ENCODE measurements at places on chromosomes 6 and 20.

GRCh38 chr6:168415098-168415992 is 25.6 kb upstream of the SMOC2 start:
- no peak for DNase-seq

DNA sequence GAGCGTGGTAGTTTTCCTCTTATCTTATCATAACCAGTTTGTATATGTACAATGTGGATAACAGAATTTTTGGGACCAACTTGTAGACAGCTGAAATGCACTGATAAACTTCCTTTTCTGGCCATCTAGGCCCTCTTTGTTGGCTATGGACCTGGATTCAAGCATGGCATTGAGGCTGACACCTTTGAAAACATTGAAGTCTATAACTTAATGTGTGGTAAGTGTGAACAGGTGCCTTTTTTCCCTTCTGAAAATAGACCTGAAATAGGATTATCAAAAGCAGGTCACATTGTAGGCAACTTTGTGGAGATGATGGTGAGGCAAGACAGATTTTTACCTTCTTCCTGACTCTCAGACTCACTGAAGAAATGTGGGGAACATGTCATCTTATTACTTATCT is 67.8 kb downstream of the ENPP1 start:
- DNase-seq = no peak

GRCh38 chr20:48704761-48705160 is 123.0 kb downstream of the PREX1 start:
- DNase-seq = no peak

DNA sequence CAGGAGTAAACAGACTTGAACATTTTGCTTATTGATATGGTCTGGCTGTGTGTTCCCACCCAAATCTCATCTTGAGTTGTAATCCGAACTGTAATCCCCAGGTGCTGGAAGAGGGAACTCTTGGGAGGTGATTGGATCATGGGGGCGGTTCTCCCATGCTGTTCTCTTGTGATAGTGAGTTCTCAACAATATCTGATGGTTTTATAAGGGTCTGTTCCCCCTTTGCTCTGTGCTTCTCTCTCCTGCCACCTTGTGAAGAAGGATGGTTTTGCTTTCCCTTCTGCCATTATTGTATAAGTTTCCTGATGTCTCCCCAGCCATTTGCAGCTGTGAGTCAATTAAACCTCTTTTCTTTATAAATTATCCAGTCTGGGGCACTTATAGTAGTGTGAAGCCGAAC is 40.0 kb downstream of the MYLIP start:
- no peak for DNase-seq

DNA sequence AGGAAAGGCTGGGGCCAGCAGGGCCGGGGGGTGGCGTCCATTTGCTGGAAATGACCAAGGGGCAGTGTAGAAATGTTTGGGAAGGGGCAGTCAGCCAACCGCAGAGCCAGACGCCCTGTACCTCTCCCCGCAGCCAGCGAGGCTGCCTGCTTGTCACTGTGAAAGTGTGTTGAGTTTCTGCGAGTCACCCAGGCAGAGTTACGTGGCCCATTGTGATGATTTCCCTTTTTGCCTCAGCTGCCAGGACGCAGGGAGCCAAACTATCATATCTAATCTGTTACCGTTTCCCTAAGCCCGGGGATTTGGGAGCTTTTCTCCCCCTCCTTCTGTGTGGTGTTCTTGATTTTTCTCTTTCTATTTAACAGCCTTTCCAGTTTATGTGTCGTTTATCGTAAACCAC is 67.9 kb upstream of the STX16 start:
- DNase-seq = no peak

- no peak for DNase-seq
Observed at GRCh38 chr6:106106276-106107042, 20.3 kb downstream of the PRDM1 start.

- DNase-seq = no peak
Observed at GRCh38 chr6:108946695-108947094, 98.5 kb downstream of the ARMC2 start.

DNA sequence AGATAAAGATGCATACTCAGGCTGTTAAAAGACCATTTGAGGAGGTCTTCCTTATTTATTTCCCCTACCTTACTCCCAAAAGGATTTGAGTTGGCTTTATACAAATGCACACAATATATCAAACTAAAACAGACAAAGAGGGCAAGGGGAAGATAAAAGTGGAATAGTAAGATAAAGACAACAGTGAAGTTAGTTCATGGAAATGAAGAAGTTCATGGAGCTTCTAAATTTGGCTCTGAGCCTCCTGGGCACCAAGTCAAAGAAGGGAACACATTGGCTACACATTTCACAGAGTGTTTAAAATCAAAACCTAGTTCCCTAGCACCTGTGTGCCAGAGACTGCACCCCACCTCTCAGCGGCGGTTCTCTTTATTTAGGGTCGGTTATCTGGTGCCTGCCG is 25.8 kb upstream of the ARMC2 start:
- DNase-seq = no peak

DNA sequence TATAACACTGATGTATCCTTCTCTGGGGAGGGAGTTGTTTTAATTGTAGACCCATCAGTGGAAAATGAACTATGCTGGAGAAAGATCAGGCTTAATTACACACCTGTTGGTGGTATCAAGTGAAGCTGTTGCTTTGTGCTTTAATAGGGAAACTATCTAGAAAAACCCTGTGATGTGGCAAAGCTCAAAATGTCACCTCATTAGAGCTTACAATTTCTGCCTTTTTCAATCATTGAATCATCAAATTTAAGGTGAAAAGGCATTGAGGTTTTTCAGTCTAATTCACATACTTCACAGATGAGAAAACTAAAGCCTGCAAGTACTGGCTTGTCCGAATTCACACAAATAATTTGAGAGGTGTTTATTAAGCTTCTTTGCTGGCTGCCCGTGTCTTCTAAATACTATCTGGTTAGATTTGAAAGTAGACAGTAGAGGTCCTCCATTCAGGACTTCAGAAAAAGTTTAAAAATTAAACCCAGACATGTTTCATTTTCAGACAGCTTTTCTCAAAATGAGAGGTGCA is 143.3 kb upstream of the MAP3K7 start:
- no peak for DNase-seq

GRCh38 chr6:75296811-75297779 is 12.5 kb upstream of the TMEM30A start:
- no peak for DNase-seq

DNA sequence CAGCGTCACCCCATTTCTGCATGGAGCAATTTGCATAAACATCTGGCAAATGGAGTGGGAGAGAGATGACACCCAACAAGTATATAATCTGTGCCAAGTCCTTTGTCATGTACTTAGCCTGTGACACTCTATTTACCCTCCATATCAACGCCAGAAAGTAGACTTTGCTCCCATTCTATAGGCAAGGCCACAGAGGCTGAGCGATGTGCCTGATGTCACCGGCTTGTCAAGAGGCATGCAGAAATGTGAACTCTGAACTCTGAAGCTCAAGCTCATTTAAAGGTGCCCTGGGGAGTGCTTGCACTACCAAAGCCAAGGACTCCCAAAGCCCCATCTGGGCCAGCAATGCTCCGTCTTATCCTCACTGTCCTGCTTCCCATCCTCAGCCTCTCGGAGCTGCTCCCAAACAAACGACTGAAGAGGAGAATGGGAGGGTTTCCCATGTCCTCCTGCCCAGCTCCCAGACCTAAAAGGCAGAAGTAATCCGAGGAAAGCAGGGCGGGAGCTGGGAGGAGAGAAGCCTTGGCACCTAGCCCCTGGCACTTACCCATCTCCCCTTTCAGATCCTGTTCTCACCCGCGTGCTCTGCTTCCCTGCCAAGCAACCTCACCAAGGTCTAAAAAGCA is 9.2 kb downstream of the CPNE5 start:
- no peak for DNase-seq

GRCh38 chr6:56962441-56962840 is 7.5 kb downstream of the BEND6 start:
- DNase-seq = no peak

DNA sequence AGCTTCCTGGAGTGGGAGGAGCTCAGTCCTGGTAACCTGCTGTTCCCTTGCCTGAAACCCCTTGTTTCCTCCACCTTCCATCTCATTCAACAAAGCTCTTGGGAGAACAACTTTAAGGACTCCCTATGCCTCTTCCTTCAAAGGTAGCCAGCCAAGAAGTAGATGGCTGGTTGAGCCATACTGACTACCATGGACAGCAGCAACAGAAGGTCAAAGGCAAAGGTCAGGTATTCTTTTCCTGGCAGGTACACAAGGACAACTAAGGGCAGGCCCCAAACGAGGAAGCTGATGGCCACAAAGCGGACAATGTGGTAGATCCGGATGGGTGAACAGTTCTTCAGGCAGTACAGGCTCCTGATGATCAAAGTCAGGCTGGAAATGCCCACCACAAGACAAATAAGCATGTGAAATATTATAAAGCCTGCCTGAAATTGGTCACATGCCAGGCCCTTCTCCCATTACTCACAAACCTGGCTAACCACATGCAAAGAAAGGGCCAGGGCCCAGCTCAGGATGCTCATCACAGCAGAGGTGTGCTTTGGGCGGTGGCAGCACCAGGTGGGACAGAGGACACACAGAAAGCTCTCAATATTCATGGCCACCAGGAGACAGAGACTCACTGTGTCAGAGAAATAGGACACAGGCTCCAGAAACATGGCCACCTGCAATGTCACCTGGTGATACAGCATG is 21.7 kb downstream of the UBD start:
- no peak for DNase-seq

GRCh38 chr6:20589266-20589665 is 55.0 kb downstream of the CDKAL1 start:
- no peak for DNase-seq

DNA sequence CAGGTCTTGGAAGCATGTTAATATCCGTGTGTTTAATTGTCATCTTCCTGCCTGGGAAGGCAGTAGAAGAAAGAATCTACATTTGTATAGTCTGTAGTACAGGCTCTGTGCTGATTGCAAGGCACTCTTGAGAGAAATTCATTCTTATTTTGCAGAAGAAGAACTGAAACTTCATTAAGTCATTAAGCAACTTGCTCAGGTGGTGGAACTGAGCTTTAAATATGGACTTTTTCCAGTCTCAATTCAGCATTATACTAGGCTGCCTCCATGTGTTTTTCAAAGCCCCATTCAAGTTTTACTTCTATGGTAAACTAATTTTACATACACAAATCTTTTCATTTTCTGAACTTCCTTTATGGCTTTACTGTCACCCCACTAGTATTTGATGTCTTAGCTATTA is 18.7 kb downstream of the ZNF451 start:
- no peak for DNase-seq

DNA sequence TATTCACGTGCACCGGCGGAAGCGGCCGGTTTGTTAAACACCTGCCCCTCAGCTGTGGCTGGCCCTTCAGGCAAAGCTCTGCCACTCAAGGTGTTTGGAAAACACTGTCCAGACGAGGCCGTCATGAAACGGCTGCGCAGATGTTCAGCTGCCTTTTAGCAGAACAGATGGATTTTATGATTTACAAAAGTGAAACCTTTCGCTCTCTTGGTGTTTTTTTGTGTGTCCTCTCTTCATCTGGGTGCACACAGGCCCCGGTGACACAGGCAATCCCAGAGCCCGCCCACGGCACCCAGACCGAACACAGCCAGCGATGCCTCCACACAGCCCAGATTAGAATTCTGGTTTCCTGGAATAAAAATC is 397.0 kb downstream of the SMOC2 start:
- no peak for DNase-seq

GRCh38 chr6:148658681-148659430 is 88.0 kb upstream of the UST start:
- DNase-seq = no peak

DNA sequence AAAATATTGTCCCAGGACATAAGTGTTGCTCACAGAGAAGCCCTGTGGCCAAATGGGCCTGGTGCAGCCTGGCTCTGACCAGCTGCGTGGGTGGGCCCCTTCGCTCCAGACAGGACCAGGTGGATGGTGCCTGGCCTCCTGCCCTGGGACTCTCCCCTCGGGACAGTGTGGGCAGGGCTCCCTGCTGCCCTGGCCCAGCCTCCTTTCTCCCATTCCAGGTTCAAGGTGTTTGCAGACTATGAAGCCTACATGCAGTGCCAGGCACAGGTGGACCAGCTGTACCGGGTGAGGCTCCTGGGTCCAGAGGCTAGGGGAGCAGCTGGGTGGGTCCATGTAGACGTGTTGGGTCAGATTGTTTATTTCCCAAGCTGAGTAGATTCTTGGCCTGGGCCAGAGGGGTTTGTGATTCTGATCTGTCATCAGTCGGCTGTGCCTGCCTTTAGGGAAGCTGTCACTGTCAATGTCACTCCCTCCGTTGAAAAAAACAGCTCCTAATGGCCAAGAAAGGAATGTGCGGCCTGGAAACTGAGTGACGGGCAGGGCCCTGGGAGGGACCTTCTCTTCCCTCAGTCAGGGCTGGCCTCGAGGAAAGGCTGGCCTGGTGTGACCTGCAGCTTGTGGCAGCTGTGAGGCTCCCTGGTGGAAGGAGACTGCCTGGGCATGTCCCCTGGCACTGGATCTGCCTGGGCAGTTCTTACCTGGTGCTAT is 47.7 kb downstream of the PYGB start:
- DNase-seq = no peak

DNA sequence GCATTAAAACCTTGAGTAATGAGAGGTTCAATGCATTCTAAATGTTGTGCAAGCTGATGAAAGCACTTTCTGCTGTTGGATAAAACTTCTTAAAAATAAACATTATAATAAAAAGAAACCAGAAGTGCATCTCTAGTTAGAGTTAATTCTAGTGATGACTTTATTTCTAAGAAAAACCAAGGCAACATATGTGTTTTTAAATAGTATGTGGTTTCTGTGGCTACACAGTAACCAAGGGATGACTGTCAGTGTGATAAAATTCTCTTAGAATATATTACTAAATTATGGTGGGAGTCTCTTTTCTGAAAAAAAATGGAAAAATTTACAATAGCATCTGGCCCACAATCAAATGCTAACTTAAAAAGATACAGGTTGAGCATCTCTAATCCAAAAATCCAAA is 117.0 kb downstream of the ME1 start:
- no peak for DNase-seq

GRCh38 chr6:16421462-16421960 is 183.1 kb downstream of the GMPR start:
- DNase-seq = no peak

- DNase-seq = no peak
Observed at GRCh38 chr6:8006208-8006607, 58.0 kb downstream of the BLOC1S5 start.

GRCh38 chr6:722077-722524 is 29.2 kb upstream of the EXOC2 start:
- peak; percentile 66 for DNase-seq
